ENCODE measurements at places on chromosomes 11 and 22.

GRCh38 chr22:31206896-31207687 is 5.0 kb upstream of the LIMK2 start:
- DNase-seq, result no peak

DNA sequence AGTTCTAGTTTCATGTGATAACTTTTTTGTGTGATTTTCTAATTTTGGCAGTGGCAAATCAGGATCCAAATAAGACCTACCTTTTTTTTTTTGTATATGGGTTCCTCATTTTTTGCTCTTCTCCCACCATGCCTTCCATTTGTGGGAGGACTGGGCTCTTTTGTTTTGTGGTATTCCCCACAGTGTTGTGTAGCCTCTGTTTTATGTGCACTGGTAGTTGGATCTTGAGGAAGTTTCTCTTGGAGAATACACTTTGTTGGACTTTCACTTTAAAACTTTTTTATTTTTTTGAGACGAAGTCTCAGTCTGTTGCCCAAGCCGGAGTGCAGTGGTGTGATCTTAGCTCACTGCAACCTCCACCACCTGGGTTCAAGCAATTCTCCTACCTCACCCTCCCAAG is 39.7 kb downstream of the PPP6R3 start:
- DNase-seq, result no peak

- DNase-seq, result no peak
Measured at GRCh38 chr11:17369094-17369493, 17.5 kb downstream of the NCR3LG1 start.

GRCh38 chr11:134573857-134574256 is 161.8 kb upstream of the B3GAT1 start:
- DNase-seq, result no peak

DNA sequence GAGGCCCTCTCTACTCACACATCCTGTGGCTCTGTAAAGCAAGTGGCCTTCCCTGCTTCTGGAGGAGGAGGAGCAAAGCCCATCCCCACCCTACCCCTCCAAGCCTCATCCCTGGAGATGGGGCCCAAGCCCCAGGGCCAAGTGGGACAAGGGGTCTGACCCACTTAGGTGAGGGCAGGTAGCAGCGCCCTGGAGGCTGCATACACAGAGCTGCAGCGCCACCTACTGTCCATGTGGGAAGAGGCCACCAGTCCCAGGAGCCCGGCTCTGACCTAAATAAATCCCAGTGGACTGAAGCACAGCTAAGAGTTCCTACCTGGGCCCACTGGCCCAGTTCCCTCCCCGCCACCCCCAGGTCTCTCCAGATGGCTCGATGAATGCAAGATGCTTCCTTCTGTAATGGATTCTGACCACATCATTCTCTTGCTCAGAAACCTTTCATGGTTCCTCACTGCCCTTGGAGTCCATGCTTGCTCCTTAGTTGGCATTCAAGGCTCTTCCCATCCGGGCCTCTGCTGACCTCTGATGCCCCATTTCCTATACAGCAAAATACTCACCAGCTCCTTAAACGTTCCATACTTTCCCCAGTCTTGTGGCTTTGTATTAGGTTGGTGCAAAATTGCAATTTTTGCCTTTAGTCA is 62.1 kb downstream of the THAP12 start:
- DNase-seq, result peak; percentile 69

- no peak for DNase-seq
Measured at GRCh38 chr11:75442161-75442885, 9.3 kb upstream of the KLHL35 start.

DNA sequence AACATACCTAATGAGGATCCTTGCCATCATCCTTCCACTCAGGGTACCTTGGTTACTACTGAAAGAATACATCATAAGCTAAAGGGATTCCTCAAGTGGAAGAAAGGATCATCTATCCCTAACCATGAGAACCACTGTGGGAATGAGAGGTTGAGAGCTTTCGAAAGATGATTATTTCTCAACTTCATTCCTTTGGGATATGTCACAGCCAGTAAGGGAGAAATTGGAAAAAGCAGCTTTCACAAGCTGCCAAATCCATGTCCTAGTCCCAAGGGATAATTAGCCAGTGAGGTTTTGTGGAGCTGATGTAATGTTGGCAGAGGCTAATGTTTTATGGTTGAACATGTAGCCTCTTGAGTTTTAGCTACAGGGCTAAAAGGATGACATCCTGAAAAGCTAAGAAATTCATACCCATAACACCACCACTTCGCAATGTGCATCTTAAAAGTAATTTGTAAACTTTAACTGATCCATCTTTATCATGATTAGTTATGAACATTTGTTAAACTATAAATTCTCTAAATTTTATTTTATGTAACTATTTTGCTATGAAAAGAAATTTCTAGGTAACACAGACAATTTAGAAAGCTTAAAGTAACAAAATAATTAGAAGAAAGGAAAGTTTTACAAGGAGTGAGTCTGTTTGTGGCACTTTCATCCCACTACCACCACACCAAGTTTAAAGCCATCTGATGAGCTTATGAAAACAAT is 123.9 kb downstream of the MRTFA start:
- no peak for DNase-seq

GRCh38 chr22:39661842-39662685 is 91.5 kb downstream of the CACNA1I start:
- DNase-seq, result peak; percentile 65

DNA sequence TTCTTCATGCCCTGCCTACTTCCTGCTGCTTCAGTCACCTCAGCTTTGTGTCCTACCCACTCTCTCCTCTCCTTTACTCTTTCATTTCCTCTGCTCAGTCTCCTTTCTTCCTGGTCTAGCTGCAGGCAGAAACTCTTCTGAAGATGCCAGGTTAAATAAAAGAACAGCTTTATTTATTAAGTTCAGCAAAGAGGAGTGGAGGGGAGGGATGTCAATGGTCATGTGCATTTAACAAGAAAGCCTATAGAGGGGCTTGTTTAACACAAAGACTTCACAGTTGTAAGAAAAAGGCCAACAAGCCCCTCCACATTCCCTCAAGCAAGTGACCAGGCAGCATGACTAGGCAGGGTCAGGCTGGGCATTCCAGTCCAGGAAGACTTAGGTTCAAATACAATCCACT is 609.2 kb downstream of the INSC start:
- DNase-seq, result no peak

DNA sequence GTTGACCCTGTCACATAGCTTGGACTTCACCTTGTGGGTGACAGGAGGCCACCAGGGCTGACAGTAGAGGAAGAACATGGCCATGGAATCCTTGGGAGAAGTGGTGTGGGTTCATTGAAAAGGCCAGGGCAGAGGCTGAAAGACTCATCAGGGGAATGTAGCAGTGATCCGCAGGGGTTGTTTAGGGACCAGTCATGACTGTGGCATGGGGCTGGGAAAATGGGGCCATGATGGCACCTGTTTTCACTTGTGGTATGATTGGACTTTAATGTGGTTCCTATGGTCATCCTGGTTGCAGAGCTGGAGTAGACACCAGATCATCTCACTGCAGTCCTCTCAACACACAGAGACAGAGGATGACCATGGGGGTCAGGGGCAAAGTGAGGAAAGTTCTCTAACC is 66.7 kb upstream of the MYEOV start:
- DNase-seq, result no peak

- DNase-seq, result no peak
Measured at GRCh38 chr11:28584992-28585391, 476.8 kb downstream of the METTL15 start.

- no peak for DNase-seq
Measured at GRCh38 chr11:1755692-1756561, 5.5 kb upstream of the IFITM10 start.

GRCh38 chr11:75031771-75032549 is 43.2 kb downstream of the NEU3 start:
- DNase-seq, result peak; percentile 31

DNA sequence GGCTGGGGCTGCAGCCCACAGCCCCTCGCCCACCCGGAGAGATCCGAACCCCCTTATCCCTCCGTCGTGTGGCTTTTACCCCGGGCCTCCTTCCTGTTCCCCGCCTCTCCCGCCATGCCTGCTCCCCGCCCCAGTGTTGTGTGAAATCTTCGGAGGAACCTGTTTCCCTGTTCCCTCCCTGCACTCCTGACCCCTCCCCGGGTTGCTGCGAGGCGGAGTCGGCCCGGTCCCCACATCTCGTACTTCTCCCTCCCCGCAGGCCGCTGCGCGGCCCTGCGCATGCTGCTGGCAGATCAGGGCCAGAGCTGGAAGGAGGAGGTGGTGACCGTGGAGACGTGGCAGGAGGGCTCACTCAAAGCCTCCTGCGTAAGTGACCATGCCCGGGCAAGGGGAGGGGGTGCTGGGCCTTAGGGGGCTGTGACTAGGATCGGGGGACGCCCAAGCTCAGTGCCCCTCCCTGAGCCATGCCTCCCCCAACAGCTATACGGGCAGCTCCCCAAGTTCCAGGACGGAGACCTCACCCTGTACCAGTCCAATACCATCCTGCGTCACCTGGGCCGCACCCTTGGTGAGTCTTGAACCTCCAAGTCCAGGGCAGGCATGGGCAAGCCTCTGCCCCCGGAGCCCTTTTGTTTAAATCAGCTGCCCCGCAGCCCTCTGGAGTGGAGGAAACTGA is 731 bp downstream of the GSTP1 start:
- DNase-seq, result no peak

DNA sequence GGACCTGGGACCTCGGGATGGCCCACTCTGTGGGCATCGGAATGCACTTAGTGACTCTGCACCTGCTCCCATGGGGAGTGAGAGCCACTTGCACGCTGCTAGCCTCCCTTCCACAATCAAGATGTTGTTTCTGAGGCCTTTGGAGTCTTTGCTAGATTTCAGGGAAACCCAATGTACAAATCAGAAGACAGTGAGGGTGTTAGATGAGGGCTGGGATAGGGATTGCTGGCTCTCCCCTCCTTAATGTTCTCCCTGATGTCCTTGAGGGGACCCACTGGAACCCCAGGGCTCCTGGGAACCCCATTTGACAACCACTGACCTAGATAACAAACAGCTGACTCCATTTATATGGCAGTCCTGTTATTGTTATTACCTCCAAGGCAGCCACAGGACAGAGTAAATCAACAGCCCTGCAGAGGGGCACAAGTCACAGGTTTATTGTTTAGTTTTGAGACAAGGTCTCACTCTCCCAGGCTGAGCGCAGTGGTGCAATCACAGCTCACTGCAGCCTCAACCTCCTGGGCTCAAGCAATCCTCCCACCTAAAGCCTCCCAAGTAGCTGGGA is 31.3 kb upstream of the COMT start:
- no peak for DNase-seq

DNA sequence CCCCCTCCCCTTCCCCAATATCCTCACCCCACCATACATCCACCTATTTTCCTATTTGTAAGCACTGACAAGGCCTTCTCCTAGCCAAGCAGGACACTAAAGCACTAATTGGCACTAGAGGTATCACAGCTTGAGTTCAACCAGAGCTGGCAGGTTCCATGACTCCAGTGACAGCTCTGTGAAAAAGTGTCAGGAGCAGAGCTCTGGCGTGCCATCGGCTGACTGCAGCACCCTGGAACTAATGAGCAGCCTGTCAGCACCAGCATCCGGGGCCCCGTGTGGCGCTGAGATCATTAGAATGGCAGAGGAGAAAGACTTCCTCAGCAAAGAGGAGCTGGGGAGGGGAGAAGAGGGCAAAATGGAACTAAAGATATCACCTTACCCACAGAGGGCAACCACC is 847.4 kb downstream of the NTM start:
- no peak for DNase-seq

DNA sequence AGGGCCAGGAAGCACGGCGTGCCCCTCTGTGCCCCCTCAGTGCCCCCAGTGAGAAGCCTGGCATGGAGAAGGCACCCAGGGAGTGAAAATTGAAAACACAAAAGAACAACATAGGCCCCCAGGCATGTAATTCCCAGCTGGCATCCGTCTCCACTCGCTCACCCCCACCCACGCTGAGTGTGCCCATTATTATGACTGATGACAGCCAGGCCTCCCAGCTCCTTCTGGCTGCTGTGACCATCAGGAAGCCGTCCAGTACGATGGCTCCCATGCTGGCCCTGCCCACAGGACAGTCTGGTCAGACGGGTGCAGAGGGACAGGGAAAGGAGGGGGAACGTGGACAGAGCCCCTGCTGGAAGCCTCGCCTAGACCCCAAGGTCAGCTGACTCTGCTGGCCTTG is 30.1 kb downstream of the ELFN2 start:
- DNase-seq, result no peak

DNA sequence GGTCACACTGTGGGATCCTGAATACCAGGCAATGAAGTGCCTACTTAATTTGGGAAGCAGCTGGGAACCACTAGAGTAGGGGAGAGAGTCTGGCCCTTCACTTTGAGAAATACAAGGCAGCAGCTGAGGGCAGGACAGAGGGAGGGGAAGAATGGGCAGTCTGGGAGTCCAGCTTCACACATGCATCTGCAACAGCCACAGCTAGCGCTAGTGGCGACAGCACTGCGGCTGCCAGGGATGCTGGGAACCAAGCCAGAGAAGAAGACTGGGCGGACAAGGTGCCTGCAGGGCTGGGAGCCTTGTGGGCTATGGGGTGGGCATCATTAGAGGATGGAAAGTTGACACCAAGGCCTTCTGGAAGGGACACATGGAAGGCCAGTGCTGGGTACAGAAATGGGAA is 15.8 kb downstream of the SCUBE2 start:
- DNase-seq, result no peak

- no peak for DNase-seq
Measured at GRCh38 chr11:66315921-66316811, 678 bp downstream of the CD248 start.
